ENCODE measurements at places on chromosomes 3 and 15.

DNA sequence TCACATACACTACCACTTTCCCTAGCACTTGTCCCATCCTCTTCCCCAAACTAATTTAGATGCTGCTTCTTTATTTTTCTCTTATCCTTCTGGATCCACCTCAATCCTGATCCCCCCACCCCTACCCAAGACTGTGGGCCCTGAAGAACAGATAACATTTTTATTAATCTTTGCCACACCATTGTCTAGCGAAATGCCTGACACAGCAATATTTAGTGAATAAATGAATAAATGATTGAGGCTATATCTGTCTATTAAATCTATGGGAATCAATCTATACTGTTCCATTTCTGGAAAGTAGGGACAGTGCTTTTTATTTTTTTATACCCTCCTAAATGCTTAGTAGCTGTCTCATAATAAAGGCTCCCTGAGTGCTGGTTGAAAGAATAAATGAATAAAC, 32.9 kb upstream of the LRRC3B start:
- no peak for DNase-seq

- no peak for DNase-seq
Measured at GRCh38 chr3:97981886-97982285, 9.7 kb upstream of the RIOX2 start.

GRCh38 chr3:79018671-79019136, 749.1 kb downstream of the ROBO1 start:
- DNase-seq: no peak

- DNase-seq: no peak
Measured at GRCh38 chr15:57947781-57948180, 117.7 kb downstream of the ALDH1A2 start.

DNA sequence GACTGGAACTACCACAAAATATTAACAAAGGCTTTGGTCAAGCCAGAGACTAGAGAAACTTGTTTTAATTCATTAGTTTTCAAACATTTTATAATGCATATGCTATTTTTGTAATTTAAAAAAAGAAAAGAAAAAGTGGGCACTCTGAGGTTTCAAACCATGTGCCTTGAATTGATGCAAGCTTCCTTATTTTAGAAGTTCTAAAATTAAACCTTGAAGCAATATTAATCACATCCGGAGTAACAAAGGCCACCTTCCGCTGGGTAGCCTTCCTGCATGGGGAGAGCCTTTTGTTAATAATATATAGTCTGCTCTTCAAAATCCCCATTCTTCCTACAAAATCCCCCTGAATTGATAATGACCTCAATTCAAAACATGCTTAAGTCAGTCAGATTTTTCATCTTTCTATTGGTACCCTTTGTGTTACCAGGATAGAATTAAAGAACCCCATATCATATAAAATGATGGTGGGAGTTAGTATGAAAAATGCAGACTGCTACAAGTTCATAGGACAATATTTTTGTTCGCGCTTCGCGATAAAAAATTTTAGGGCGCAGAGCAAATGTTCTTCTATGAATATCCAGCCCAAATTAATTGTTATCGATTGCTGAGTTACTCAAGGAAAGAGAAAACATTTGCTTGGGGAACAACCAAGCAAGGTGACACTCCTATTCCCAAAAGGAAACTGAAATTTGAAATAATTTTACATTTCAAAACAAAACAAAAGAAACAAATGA, 30.6 kb downstream of the LDHAL6B start:
- no peak for DNase-seq

GRCh38 chr3:42698911-42699230, 3.7 kb downstream of the HHATL start:
- DNase-seq: no peak

GRCh38 chr15:69729167-69729748, 276.6 kb downstream of the RPLP1 start:
- DNase-seq: peak; percentile 48

GRCh38 chr3:67461667-67462142, 192.7 kb downstream of the SUCLG2 start:
- DNase-seq: no peak

- no peak for DNase-seq
Measured at GRCh38 chr3:11564577-11565001, 79.1 kb downstream of the VGLL4 start.

DNA sequence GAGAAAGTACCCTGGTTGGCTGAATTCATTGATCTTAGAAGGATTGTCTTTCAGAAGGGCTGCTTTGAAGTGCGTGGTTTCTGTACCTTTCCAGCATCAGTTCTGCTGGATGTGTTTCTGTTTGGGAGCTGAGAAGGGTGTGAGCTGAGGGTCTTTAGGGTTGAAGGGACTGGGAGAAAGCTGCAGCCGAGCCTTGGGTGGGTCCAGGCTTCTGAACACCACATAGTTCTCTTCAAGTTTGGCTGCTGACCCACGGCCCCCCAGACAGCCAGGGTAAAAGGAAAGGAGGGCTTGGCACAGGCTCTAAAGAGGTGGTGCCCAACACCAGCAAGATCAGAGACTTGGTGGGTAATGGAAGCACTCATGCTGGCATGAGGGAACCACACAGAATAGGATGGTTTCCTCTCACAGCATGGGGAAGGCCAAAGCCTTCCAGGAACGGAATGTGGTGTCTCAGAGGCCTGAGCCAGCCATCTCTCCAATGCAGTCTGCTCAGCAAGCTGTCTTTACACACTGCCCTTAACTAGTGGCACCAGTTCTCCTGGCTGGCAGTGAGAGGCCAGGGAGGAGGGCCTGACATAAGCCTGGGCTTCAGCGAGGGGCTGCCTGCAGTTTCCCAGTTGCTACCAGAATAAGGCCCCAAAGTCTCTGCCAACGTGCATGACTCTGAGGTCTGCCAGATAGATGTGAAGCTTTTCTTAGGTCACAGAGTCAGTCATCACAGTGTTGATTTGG, 239.0 kb upstream of the TRIM42 start:
- DNase-seq: no peak
